Glomerular endothelial cell (primary cell): ENCODE measurements at places on chromosomes 11 and 22.

GRCh38 chr22:32469799-32470212, 4.8 kb upstream of the FBXO7 start:
- no peak for DNase-seq

- DNase-seq, result no peak
Measured at GRCh38 chr22:44197271-44197670, 16.5 kb downstream of the PARVG start.

GRCh38 chr11:111308140-111308539, 9.8 kb downstream of the POU2AF3 start:
- no peak for DNase-seq

DNA sequence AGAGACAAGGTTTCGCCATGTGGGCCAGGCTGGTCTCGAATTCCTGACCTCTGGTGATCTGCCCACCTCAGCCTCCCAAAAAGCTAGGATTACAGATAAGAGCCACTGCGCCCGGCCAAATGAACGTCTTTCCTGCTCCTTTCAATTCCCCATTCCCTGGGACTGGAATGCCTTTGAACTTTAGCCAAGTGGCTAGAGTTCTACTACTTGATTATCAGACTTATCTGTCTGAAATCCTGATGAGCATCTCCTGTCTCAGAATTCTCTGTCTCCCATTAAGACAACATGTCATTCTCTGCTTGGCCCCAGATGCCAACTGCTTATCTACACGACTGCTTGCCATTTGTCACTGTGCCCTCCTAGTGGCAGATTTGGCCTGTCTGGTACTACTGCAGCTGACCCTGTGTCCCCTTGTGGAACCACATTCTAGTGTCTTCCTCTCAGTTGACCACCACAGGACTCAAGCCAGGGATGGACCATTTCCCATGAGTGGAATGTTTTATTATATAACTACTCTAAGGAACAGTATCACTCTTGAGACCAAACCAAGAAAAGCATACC, 33.1 kb upstream of the IPO7 start:
- no peak for DNase-seq

GRCh38 chr11:93921695-93922468, 71.5 kb upstream of the VSTM5 start:
- DNase-seq, result no peak

- no peak for DNase-seq
Measured at GRCh38 chr22:41516462-41516861, 27.8 kb downstream of the POLR3H start.

DNA sequence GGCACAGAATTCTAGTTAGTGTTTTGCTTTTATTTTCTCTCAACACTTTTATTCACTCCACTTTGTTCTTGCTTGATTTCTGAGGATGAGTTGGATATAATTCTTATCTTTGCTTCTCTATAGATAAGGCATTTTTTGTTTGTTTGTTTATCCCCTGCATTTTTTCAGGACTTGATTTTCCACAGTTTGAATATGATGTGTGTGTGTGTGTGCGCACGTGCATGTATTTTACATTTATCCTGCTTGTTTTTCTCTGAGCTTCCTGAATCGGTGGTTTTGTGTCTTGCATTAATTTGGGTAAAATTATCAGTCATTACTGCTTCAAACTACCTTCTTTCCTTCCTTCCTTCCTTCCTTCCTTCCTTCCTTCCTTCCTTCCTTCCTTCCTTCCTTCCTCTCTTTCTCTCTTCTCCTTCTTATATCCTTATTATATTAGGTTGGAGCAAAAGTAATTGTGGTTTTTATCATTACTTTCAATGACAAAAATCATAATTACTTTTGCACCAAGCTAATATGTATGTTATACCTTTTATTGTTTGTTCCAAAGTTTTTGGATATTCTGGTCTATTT, 679.9 kb upstream of the RAG2 start:
- DNase-seq, result no peak

DNA sequence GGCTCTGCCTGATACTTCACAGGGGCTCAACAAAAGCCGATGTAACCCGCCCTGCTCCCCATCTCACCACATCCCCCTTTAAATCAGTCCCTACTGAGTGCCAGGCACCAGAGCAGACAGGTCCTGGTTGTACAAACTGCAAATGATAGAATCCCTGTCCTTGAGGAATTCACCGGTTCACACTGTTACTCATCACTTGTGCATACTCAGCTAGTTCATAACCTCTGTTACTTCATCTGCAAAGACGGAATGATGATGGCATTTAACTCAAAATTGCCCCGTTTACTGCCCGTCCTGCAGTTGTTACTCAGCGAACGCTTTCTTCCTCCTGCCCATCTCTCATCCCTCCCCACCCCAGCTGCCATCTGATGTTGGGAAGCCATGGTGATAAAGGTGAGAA, 384.7 kb downstream of the OPCML start:
- DNase-seq, result no peak

DNA sequence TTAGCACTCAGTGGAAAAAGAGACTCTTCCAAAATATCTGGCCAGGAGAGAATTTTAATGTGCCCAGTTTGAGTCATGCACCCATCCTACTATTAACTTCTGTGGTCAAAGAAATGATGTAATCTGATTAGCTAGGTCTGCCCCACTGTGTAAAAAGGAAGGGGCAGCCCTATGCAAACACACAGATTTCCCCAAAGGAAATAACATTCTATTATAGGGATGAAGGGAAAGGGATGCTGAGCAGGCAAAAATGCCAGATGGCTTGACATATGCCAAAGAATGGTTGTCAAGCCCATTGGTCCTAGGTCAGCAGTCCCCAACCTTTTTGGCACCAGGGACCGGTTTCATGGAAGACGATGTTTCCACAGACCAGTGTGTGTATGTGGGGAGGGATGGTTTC, 43.3 kb upstream of the PAK1 start:
- no peak for DNase-seq

GRCh38 chr11:112421879-112422278, 161.2 kb upstream of the PLET1 start:
- DNase-seq, result no peak

GRCh38 chr22:24725736-24726135, 48.8 kb downstream of the PIWIL3 start:
- DNase-seq, result no peak

- DNase-seq, result no peak
Measured at GRCh38 chr22:25403811-25404471, 160.5 kb upstream of the GRK3 start.

DNA sequence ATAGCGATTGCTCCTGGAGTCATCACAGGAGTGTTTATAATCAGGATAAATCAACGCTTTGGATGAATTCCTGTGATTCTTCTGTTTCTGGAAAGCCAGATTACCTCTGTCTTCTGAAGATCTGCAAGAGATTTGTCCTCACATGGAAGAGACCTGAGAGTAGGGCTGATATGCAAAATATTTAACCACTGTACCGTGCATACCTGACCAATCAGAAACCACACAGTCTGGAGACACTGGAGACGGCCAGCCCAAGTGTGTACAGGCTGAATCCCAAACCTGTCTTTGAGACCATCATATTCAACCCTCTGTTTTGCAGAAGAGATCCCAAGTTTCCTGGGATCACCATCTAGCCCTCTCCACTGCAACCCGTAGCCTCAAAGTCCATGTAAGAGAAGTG, 50.4 kb upstream of the WT1 start:
- no peak for DNase-seq

GRCh38 chr22:50676661-50677492, 4.3 kb downstream of the SHANK3 start:
- DNase-seq, result no peak

GRCh38 chr11:123145661-123146060, 49.4 kb downstream of the CLMP start:
- no peak for DNase-seq

- no peak for DNase-seq
Measured at GRCh38 chr22:38304526-38304925, 12.7 kb downstream of the CSNK1E start.

DNA sequence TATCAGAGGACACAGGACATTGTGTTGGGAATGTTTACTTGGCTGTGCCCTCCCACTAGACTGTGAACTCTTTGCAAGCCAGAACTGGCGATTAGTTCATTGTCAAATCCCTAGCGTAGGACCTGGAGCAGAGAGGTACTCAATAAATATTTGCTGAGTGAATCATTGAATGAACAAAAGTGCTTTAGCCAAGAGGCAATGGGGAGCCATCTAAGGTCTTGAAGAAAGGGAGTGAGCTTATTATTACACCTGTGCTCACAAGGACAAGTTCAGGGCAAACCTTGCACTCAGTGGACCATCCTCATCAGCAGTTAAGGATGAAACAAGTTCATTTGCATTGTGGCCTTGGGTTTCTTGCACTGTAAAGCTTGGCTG, 1.1 kb upstream of the RASSF10 start:
- no peak for DNase-seq

DNA sequence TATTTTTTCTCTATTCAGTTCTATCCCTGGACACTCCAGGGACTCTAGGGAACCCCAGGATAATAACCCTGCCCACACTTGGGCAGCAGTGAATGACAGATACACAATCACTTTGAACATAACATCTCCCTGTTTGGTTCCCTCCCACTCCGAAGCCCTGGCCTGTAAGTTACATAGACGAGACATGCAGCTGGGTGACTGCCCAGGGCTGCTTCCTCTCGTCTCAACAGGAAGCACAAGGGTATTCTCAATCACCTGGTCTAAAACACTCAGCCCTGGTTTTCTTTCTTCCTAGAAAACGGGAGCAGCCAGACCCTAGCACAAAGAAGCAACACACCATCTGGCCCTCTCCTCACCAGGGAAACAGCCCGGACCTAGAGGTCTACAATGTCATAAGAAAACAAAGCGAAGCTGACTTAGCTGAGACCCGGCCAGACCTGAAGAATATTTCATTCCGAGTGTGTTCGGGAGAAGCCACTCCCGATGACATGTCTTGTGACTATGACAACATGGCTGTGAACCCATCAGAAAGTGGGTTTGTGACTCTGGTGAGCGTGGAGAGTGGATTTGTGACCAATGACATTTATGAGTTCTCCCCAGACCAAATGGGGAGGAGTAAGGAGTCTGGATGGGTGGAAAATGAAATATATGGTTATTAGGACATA, 19.4 kb downstream of the LAYN start:
- DNase-seq, result no peak

GRCh38 chr11:65262776-65263175, 1.0 kb downstream of the POLA2 start:
- DNase-seq, result no peak

DNA sequence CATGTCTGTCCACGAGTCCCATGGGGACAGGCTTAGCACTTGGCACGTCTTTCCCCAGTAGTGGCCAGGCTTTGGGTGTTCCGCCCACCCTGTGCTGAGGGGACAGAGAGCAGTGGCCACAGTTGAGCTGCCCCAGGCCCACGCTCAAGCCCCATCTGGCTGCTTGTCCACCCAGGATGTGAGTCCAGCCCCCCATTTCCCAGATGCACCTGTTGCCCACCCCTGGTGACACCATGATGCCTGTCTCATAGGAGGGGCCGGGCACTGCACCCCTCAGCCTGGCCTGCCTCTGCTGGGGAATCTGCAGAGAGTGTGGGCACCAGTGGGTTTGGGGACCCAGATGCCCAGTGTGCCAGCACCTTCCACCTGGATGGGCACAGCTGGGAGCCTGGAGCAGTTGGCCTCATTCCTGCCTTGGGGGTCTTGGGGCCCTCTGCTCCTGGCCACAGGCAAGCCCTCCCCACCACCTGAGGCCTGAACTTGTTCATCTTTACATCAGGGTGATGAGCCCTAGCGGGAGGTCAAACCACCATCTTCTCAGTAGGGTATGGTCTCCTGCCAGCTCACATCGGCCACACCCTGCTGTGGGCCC, 5.7 kb downstream of the SIGIRR start:
- no peak for DNase-seq

DNA sequence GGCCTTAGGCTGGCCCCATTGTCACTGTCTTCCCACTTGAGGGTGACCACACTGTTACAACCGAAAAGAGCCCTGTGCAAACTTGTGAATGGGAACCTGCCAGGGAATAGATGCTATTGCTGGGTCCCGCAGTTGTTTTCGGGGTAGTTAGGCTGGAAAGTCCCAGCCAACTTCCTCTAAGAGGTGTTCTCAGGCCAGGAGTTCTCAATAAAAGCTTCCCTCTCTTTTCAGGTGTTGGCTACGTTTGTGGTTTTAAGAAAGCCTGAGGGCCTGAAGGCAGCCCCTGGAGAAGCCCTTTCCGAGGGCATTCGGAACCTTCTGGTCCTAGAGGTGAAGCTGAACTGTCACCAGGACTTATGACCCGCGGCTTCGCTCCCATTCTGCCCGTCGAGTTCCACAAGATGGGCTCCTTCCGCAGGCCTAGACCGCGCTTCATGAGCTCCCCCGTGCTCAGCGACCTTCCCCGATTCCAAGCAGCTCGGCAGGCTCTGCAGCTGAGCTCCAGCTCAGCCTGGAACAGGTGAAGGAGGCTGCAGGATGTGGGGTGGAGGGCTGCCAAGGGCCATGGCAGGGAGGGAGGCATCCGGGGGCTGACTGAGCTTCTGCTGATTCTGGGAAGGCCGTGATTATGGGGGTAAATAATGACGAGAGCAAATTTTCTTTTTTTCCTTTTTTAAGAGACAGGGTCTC, 104.8 kb downstream of the PRR5L start:
- DNase-seq, result no peak

DNA sequence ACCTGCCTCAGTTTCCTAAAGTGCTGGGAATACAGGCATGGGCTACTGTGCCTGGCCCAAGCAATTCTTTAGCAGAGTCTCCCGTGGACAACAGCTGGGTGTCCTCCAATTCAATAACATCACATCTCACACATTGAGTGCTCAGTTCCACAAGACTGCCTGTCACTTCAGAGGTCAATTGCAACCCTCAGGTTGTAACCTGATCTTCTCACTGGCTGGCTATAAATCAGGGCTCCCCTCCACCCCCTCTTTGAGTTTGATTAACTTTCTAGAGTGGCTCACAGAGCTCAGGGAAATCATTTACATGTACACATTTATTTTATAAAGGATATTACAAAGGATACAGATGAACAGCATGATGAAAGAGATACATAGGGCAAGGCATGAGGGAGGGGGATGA, 68.1 kb downstream of the MCHR1 start:
- no peak for DNase-seq

GRCh38 chr11:26860091-26860780, 133.7 kb upstream of the FIBIN start:
- no peak for DNase-seq

- DNase-seq, result no peak
Measured at GRCh38 chr11:64447831-64448598, 89.1 kb downstream of the RPS6KA4 start.

- no peak for DNase-seq
Measured at GRCh38 chr11:77497368-77497767, 23.5 kb upstream of the PAK1 start.

- no peak for DNase-seq
Measured at GRCh38 chr11:61686469-61686868, 6.3 kb downstream of the DAGLA start.
